Daoy (cell line): ENCODE measurements at places on chromosomes 3 and 15. TPM values are rescaled to one million over a fixed set of nuclear protein-coding genes. Genes with fewer than 3 reads are reported as not detected.

- DNase-seq, result no peak
Observed at GRCh38 chr15:76991048-76991447, 3.9 kb upstream of the PSTPIP1 start.

GRCh38 chr15:32682569-32682968, 35.2 kb upstream of the GREM1 start:
- peak; percentile 36 for DNase-seq

GRCh38 chr3:107687056-107687581, 164.4 kb downstream of the BBX start:
- no peak for DNase-seq

DNA sequence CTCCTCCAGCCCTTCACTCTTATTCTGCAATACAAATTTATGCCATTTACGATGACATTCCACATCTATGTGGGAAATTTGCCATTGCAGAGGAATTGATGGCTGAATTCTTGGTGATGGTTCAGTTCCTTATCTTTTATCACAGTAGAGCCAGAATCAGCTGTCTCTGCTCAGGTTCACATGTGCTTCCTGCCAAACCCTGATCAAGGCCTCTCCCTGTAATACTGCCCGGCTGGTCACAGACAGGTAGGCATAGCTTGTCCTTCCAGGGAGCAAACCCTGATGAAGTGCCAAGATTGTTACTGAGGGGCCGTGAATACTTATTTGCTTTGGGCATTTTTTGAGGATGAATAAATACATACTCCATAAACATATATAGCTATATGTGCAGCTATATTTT, 450.0 kb downstream of the NSUN3 start:
- no peak for DNase-seq

DNA sequence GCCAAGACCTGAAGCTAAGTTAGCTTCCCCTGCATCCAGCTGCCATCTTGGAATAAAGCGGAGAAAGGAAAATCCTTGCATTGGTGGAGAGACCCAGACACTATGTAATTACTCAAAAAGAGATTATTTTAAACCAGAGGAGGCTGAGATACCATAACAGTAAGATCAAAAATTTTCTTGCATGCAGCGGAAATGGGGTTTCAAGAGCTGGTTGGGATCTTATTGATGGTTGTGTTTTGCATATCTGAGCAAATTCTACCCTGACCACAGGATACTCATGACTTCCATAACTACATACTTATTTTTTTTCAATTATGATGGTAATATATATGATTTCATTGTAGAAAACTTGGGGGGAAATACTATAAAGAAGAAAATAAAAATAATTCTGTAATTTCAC, 17.5 kb downstream of the TMEM158 start:
- DNase-seq, result no peak

TUBGCP5 gene
- total RNA-seq, result 17.2 and 18.5 TPM in 2 replicates

DNA sequence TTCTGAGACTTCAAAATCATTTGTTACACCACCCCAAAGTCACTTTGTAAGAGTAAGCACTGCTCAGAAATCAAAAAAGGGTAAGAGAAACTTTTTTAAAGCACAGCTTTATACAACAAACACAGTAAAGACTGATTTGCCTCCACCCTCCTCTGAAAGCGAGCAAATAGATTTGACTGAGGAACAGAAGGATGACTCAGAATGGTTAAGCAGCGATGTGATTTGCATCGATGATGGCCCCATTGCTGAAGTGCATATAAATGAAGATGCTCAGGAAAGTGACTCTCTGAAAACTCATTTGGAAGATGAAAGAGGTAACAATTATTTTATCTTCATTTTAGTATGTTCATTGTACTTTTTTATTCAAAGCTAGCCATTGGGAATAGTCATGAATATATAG, 32.6 kb downstream of the BLM start:
- DNase-seq, result no peak

- DNase-seq, result peak; percentile 80
Observed at GRCh38 chr3:105355408-105356061, 11.2 kb upstream of the ALCAM start.

GP5 gene
- total RNA-seq, result not detected in 2 replicates

DNA sequence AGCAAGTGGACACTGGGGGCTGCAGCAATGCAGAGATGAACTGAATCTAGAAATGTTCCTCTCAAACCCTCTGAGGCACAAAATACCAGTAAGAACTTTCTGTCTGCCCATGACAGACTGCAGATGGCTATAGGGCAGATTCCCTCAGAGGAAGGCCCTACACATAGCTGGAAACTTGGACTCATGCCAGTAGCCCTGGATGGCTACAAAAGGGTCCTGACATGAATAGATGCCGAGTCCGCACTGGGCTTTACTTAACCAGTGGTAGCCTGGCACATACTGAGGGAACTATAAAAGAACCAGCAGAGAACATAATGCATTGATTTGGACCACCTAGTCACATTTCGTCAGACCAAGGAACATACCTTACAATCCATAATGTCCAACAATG, 66.7 kb downstream of the C3orf80 start:
- no peak for DNase-seq

DNA sequence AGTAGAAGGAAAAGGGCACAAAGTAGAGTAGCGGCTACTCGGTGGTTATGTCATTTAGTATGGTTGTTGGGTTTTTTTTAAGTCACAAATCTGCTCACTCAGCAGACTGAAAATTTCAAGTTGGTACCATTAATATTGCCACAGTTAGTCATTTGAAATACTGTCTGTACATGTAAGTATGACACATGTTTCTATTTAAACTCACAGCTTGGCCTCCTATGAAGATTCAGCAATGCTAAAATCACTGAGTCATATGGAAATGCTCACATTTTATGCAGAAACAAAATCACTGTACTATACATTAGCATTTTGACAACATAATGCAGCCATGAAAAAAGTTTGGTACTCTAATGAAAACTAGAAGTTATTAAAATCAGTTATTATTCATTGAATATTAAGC, 571.9 kb downstream of the TAFA4 start:
- DNase-seq, result no peak
